HFFc6 (cell line): ENCODE measurements at places on chromosomes 4 and X. TPM values are rescaled to one million over a fixed set of nuclear protein-coding genes. Genes with fewer than 3 reads are reported as not detected.

DNA sequence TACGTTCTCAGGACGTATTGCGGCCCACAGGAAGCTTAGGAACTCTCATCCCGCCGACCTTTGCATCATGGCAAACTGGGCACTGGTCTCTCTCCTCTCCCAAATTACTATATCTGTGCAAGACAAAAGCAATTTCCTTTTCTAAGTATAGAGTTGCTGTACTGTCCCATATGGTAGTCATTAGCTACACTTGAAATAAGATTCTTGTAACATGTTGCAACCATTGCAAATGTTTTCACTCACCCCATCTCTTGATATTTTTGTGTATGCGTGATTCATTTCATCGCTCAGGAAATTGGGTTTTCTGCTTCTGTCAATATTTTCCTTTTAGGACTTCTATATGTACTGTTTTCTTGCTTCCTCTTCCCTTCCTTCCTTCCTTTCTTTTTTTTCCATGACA lies 15.7 kb downstream of the ARMCX6 start:
- peak overlapping the region; percentile 38; the same call in 1 of the 2 replicates for H3K27ac ChIP-seq
- H3K4me3 ChIP-seq, result no peak overlapping the region
- H3K36me3 ChIP-seq, result no peaks in the 10 kb centered on the region
- DNase-seq, result peak; percentile 53
- peaks cover 6% of the 10 kb centered on the region; the same call in 1 of the 2 replicates for H3K4me1 ChIP-seq

The CT45A1 gene
- not detected in 3 replicates for total RNA-seq

The SOD3 gene
- total RNA-seq, result 13.0 to 18.0 TPM (median 16.8 TPM) in 3 replicates

DNA sequence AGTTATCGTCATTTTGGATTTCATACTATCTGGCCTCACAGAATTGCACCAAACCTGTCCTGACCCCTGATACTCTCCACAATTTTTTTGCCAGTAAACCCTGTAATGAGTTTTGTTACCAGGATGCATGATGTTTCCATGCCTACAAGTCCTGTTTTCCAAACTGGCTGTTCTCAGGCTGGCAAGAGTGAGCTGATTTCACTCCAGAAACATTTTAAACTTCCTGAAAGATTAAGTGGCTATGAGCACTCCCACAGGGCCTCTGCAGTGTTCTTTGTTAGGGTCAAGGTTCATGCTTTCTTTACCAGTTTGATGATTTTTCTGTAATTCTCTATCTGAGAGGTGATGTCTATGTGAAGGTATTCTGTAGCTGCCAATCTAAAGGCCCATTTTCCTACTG lies 31.7 kb upstream of the PDLIM3 start:
- H3K36me3 ChIP-seq, result no peaks in the 10 kb centered on the region
- H3K4me1 ChIP-seq, result peaks cover 21% of the 10 kb centered on the region
- peak overlapping the region; percentile 67 for H3K27ac ChIP-seq
- peak; percentile 79 for DNase-seq

- peaks cover 2% of the 10 kb centered on the region; the same call in 1 of the 2 replicates for H3K36me3 ChIP-seq
- DNase-seq, result no peak
- H3K27me3 ChIP-seq, result no peaks in the 10 kb centered on the region
- H3K4me3 ChIP-seq, result no peak overlapping the region
Observed at GRCh38 chr4:64899563-64899962, 490.3 kb upstream of the TECRL start.

GRCh38 chr4:145734031-145734430 lies 54.1 kb downstream of the C4orf51 start:
- no peaks in the 10 kb centered on the region; the same call in none of the 2 replicates for H3K27me3 ChIP-seq
- peaks cover 65% of the 10 kb centered on the region for H3K4me1 ChIP-seq
- H3K27ac ChIP-seq, result peak overlapping the region; percentile 100
- H3K36me3 ChIP-seq, result no peaks in the 10 kb centered on the region
- H3K4me3 ChIP-seq, result peak overlapping the region; percentile 89

The IL1RAPL2 gene
- 0.33 to 0.48 TPM in 2 of 3 replicates, not detected in the other for total RNA-seq

GRCh38 chr4:24321131-24321530 lies 263.2 kb downstream of the DHX15 start:
- H3K27ac ChIP-seq, result no peak overlapping the region
- H3K4me3 ChIP-seq, result no peak overlapping the region

DNA sequence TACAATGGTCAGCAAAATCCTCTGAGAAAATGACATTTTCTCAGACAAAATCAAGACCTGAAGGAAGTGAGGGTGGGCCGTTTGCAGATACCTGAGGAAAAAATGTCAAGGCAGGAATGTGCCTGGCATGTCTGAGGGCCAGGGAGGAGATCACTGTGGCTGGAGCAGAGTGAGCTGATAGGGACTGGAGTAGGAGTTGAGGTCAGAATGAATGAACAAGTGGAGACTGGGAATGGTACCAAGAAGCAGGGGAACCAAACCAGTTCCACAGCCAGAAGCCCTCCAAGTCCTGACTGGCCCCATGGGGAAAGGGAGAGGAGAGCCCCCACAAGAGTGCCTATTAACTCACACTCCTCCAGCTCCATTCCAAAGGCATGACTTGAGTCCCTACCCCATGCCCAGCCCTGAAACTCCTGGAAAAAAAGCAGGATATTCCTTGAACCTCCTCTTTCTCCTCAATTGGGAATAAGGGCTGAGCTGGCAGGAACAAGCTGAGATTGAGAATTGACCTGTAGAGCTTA lies 41.5 kb downstream of the STEEP1 start:
- H3K27ac ChIP-seq, result no peak overlapping the region
- no peaks in the 10 kb centered on the region for H3K4me1 ChIP-seq
- no peak for DNase-seq
- H3K36me3 ChIP-seq, result no peaks in the 10 kb centered on the region

DNA sequence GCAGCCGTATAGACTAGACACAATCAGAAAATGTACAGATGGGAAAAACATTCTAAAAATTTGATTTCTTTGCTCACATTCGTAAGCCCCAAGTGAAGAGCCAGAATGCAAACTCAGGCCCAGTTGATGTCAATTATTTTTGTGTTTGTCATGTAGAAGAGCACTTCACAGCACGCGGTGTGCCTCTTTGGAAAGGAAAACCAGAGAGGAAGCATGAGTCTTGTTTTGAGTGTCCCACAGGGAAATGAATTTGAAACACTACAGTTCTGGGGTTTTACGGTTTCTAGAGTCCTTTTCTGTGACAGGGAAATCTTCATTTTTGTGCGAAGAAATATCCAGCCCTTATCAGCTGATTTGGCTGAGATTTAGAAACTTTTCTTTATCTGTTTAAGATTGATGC lies 554.6 kb upstream of the BOD1L1 start:
- no peaks in the 10 kb centered on the region; the same call in 1 of the 2 replicates for H3K27me3 ChIP-seq
- H3K36me3 ChIP-seq, result no peaks in the 10 kb centered on the region
- H3K27ac ChIP-seq, result no peak overlapping the region
- H3K4me1 ChIP-seq, result peaks cover 62% of the 10 kb centered on the region
- DNase-seq, result no peak

The KIF4A gene
- total RNA-seq, result 10.7 to 26.9 TPM (median 24.3 TPM) in 3 replicates

The TMSB4X gene
- total RNA-seq, result 2,582 to 3,046 TPM (median 2,809 TPM) in 3 replicates

The CNGA1 gene
- not detected in 3 replicates for total RNA-seq

DNA sequence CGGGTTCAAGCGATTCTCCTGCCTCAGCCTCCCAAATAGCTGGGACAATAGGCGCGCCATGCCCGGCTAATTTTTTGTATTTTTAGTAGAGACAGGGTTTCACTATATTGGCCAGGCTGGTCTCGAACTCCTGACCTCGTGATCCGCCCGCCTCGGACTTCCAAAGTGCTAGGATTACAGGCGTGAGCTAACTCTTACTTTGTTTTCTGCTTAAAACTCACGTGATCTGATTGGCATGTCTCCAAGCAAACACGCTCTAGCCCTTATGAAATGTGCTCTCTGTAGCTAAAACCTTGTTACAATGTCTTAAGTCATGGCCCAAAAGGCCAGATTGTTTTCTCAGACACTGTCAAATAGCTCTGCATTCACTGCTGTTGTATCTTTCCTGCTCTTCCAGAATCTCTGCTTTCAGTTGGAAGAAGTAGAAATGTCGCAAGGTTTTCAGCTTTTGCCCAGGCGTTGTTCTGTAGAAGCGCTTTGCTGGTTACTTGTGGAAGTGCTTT lies 39.7 kb upstream of the OGT start:
- H3K4me1 ChIP-seq, result no peaks in the 10 kb centered on the region
- 0 out of 2 replicates have a peak, but pooled peaks cover 7% of the 10 kb centered on the region for H3K36me3 ChIP-seq
- H3K27ac ChIP-seq, result no peak overlapping the region
- no peaks in the 10 kb centered on the region for H3K27me3 ChIP-seq
- peak overlapping the region; percentile 83 for H3K4me3 ChIP-seq

DNA sequence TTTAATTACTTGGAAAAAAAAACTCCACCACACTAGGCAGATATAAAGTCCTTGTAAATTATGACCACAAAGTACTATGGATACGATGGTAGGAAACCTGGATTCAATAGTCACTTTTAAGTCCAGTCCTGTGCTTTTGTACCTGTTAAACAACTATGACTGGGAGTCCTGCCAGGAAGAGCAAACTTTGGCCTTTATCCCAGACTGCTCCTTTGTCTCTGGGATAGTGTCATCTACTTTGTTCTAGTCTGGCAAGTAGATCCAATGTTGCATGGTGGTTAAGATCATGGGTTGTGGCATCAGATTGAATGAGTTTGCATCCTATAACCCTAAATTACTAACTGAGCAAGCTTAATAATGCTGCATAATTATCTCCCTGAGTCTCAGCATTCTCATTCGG lies 175.3 kb upstream of the FGF13 start:
- H3K27me3 ChIP-seq, result no peaks in the 10 kb centered on the region
- no peaks in the 10 kb centered on the region for H3K36me3 ChIP-seq
- no peak overlapping the region for H3K4me3 ChIP-seq
- DNase-seq, result no peak
- H3K27ac ChIP-seq, result no peak overlapping the region

DNA sequence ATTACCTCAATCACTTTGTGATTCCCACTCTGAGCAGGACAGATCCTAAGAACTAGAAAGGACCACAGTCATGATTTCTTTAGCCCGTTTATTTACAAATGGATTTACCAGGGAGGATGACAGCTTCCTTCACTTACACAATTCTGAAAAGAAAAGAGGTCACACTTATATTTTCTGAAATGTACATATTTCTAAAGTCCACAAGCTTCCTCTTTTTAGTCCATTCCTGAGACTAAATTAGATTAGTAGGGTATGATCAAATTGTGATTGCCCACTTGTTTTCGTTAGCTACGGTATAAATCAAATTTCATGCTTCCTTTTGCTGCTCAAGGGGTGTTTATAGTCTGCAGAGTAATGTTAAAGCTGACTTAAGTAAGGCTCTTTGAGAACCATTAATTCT lies 7.6 kb upstream of the AMELX start:
- no peak overlapping the region for H3K4me3 ChIP-seq
- no peak overlapping the region for H3K27ac ChIP-seq
- no peaks in the 10 kb centered on the region for H3K27me3 ChIP-seq
- H3K36me3 ChIP-seq, result no peaks in the 10 kb centered on the region
- no peak for DNase-seq
